ENCODE measurements at places on chromosomes 2 and 18.

DNA sequence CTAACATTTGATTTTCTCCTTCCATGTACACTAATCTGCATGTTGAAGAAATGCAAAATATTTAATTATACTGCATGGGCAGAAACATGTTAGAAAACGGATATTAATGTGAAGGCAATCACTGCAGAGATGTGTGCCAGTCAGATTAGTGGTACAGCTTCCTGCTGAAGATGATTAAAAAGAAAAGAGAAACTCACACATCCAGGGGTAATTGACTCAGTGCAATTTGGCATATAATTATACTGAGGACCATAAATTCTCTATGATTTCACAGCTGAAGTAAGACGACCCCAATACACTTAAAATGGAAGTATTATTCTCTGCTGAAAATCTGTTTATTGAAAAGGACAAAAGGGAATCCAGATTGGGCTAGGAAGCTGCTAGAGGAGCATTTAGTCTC is 243.4 kb downstream of the TGIF1 start:
- no peak for DNase-seq

- peak; percentile 23 for DNase-seq
Measured at GRCh38 chr2:98016908-98017670, 21.3 kb upstream of the TMEM131 start.

GRCh38 chr2:58131191-58132011 is 84.8 kb downstream of the VRK2 start:
- no peak for DNase-seq

DNA sequence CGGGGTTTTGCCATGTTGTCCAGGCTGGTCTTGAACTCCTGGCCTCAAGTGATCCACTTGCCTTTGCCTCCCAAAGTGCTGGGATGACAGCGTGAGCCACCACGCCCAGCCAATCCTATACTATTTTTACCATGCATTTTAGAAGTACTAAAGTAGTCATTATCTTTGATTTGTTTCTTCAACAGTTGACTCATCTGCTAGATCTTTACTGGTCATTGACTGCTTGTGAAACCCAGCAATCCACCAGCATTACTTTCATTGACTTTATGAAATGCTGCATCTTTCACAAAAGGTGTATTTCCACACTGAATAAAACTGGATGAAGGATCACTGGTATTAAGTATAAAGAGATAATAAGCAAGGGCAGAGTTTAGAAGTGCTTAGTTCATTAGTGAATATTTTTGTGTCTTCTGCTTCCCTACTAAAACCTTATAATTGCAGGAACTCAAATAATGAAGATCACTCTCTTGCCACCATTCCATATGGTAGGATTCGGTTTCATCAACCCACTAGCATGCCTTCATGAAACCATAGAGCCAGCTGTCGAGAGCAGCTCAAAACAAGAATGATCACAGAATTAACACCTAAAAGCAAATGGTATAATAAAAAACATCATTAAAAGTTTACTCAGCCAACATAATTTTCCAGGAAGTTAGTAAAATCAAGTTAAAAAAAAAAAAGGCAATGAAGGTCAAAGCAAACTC is 33.1 kb downstream of the IRS1 start:
- DNase-seq, result no peak

DNA sequence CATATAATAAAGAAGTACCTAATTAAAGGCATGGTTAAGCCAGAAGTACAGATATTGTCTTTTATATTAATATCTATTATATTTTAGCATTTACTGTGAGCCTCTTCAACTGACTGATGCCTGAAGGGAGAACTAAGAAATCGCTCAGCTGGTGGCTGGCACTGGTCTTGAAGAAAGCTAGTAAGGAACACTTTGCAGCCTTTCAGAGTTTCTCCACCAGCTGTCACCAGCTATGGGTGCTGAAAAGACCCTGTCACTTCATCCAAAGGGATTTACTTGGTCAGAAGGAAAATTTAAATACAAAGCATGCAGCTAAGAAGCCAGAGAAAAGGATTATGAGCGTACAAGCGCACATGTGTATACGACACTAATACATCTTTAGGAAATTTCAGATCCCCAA is 525.9 kb downstream of the TMEM182 start:
- DNase-seq, result no peak

DNA sequence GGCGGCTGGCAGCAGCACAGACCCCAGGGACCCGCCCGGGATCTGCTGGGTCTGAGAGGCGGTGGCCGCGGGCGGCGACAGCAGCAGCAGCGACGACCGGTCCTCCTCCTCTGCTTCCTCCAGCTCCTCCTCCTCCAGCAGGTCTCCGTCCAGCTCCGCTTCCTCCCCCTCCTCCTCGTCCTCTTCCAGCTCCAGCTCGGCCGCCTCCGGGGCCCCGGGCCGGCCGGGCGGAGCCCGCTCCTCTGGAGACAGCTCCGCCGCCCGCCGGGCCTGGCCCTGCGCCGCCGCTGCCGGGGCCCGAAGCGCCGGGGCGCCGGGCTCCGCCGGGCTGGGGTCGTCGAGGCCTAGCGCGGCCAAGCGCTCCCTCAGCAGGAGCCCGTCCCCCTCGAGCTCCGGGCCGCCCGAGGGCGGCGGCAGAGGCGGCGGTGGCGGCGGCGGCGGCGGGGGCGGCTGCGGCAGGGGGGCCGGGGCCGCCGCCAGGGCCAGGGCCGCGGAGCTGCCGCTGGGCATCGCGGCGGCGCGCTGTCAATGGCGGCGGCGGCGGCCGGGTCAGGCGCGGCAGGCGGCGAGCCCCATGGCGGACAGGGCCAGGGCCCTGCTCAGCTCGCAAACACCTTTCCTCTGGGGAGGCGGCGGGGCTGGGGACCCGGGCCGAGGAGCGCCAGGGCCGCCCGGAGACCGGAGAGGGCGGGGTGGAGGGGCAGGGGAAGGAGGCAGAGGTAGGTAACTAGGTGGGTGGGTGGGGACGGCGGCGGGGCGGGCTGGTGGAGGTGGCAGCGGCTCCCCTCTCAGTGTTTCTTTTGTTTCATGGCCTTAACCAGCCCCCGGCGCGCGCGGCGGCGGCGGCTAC is 445 bp downstream of the MEX3C start:
- DNase-seq, result no peak

GRCh38 chr18:41134426-41134825 is 820.6 kb upstream of the PIK3C3 start:
- DNase-seq, result no peak

DNA sequence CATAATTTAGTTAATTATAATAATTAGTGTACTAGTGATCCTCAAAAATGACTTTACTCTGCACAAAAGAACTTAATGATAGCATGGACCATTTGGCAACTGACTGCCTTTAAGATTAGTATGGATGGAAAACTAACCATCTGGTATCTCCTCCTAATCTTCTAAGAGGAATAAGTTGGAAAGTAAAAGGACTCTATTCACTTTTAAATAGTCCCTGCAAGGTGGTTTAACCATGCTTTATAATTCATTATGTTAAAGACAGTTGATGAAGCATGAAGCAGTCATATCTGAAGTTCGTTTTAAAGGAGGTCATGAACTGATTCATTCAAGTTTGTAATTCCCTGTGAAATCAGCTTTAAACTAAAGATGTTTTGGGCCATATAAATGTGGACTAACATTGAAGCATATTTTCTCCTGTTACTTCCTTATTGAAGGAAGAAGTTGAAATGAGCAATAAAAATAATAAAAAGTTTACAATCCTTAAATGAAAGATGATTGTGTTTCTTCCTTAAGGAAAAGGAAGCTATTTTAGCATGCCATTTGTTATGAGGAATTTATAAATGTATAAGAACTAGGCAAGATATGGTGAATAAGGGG is 446.0 kb downstream of the XIRP2 start:
- no peak for DNase-seq

DNA sequence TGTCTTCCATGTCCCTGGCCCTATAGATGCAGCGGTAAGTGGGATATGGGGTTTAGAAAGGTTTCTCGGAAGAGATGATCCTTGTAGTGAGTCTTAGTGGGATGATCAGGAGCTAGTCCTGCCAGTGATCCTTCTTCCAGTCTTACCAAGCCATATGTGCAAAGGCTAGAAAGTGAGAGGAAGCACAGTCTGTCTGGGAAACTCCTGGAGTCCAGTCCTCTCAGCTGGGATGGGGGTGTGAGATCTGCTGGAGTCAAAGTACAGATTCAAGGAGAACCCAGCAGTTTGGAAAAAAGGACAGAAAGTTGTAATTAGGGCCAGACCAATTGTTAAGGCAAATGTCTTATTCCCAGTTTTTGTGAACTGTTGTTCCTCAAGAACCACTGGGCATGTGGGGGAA is 83.3 kb downstream of the LIMS1 start:
- no peak for DNase-seq

GRCh38 chr2:55109219-55109891 is 59.1 kb upstream of the RTN4 start:
- no peak for DNase-seq

- DNase-seq, result no peak
Measured at GRCh38 chr18:6712401-6712800, 17.1 kb upstream of the ARHGAP28 start.

- peak; percentile 18 for DNase-seq
Measured at GRCh38 chr2:240642061-240642805, 17.0 kb downstream of the GPR35 start.
